ENCODE measurements at places on chromosomes 7 and 10.

GRCh38 chr7:146216396-146217041 is 99.9 kb downstream of the CNTNAP2 start:
- DNase-seq: no peak

DNA sequence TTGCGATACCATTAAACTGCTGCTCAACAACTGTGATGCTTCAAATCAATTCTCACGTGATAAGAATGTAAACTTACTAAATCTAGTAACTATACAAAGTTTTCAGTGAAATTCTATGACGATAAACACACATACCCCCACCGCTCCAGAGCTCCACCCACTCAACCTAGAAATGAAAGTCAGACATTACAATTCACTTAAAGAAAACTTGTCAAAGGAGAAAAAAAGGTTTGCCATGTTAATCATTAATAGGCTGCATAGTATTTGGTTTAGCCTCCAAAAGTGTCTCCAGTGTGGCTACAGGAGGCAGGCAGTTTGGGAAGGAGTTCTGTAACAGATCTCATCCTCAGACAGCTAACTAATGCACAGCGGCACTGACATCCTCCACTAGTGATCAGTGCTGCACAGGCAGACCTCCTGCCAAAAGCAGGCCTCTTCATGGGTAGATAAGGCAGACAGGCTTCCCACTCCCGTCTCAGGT is 3.1 kb downstream of the HERPUD2 start:
- DNase-seq: no peak

DNA sequence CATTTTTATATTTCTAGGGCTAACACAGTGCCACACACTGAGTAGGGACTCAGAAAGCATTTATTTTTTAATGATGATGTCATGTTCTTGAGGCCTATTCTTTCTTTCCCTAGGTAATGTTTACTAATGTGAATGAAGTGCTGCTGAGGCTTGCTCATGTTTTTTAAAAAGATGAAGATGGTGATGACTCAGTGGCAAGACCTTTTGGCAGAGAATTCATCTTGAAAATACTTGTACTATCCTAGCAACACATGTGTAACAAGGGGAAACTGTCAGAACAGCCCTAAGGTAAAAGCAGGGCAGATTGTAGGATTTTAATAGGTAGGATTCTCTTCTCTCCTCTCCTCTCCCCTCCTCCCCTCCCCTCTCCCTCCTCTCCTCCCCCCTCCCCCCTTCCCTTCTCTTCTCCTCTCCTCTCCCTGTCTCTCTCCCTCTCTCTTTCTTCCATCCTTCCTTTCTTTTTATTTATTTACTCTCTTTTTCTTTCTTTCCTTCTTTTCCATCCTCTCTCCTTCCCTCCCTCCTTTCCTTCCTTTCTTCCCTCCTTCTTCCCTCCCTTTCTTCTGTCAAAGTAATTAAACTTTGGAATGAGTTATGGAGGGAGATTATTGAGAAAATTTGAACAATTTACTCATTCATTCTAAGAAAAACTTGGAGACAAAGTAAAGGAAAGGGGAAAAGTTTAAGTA is 75.3 kb downstream of the ZNF92 start:
- no peak for DNase-seq

DNA sequence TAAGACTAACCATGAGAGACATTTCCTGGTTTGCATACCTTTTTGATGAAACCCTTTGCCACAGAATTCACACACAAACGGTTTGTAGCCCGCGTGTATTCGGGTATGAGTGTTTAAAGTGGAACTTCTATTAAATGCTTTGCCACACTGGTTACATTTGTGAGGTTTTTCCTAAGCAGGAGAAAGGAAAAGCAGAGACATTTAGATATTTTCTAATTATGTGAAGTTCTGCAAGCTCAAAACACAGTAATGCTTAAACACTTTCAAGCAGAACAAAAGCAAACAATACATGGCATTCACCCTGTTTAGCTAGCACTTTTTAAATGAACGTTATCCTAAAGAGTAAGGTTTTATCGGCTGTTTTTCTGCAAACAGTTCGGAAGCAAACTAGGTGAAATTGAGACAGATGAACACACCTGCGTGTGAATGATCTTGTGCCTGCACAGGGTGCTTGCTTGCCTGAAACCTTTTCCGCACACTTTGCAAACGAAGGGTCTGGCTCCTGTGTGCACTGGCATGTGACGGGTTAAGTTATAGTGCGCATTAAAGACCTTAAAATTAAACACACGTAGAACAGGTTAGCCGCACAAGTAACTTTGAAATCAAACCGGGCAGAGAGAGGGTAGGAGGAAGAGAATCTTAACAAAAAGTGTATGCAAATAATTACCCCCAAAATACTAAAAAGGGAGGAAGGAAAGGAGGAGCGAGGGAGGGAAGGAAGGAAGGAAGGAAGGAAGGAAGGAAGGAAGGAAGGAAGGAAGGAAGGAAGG is 1.6 kb downstream of the FEZF1 start:
- DNase-seq: no peak

- no peak for DNase-seq
Measured at GRCh38 chr7:149686011-149686410, 87.4 kb downstream of the ZNF467 start.

- DNase-seq: no peak
Measured at GRCh38 chr7:70773406-70773805, 358.5 kb upstream of the GALNT17 start.

GRCh38 chr10:103916876-103917275 is 1.1 kb downstream of the STN1 start:
- DNase-seq: no peak

DNA sequence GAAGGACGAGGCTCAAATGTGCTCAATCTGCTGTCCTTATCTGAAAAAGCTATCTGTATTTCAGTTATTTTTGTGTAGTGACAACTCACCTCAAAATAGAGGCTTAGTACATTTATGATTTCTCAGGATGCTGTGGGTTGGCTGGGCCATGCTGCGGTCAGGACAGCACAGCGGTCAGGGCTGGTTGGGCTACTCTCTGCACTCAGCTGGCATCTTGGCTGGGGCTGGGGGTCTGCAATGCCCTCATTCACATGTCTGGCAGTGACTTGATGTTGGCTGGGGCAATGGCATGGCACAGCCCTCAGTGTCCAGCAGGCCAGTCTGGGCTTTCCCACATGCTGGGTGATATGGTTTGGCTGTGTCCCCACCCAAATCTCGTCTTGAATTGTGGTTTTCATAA is 15.6 kb upstream of the INMT start:
- DNase-seq: no peak

Data from NCI-H187 treated with DMSO at 0.1 percent for 48 hours (cell line).